NCI-H2081 (cell line): ENCODE measurements at places on chromosomes 16 and 17.

- no peak for DNase-seq
These were observed 11.8 kb downstream of the CENPX start for GRCh38 chr17:82010575-82011525.

GRCh38 chr16:46730801-46731690, 17.1 kb downstream of the MYLK3 start:
- DNase-seq, result no peak

DNA sequence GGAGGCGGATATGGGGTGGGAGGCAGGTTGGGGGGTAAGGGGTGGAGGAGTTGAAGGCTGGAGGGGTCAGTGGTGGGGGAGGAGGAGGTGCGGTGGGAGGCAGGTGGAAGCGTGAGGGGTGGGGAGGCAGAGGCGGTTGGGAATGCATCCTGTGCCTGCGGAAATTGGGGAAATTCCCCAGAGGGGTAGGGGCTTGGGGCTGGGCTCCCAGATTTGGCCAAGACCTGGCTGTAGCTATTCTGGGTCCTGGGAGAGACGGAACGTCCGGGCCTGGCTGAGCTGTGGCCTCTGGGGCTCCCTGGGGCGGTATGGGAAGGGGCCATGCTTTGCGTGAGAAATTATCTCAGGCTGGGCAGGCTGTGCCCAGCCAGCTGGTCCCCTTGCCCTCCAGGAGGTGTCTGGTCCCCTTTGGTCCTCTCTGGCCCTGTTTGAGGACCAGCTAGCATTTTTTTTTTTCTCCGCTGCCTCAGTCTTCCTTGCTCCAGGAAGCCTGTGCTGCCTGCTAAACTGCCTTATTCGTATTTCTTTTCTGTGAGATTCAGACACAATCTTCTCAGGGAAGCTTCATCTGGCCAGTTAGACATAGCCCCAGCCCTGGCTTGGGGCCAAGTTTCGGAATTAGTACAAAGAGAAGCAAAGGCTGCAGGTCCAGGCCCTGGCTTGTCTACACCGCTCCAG, 7.3 kb upstream of the TRPV2 start:
- DNase-seq, result no peak

DNA sequence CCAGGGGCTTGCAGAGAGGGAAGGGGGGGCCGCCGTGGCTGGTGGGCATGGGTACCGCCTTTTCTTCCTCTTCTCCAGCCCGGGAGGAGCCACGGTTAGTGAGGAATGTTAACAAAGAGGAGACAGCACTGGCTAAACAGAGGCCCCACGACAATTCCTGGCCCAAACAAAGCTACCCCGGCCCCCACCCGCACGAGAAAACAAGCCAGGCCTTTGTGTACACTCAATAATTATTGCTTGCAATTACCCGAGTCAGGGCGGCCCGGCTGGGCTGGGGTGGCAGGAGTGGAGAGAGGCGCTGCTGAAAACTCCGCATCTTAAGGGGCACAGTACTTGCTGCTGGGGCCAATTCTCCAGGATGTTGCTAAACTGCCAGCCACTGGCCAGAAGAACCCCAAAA, 56.4 kb downstream of the IRX5 start:
- DNase-seq, result peak; percentile 30

DNA sequence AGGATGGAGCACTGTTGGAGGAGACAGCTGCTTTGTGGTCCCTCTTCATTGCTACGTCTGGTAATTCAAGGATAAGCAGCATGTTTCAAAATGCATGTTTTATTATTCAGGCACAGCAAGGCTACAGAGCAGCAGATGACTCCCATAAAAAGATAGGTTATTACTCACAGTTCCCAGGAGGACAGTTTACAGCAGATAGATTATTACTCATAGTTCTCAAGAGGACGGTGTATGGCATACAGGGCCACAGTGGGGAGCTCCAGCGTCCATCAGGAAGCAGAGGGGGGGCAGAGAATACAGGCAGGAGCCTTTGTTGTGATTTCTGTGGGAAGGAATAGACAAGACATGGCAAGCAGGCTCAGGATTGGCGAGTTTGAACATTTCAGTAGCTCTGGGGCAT, 72.9 kb downstream of the DNAH9 start:
- DNase-seq, result no peak

DNA sequence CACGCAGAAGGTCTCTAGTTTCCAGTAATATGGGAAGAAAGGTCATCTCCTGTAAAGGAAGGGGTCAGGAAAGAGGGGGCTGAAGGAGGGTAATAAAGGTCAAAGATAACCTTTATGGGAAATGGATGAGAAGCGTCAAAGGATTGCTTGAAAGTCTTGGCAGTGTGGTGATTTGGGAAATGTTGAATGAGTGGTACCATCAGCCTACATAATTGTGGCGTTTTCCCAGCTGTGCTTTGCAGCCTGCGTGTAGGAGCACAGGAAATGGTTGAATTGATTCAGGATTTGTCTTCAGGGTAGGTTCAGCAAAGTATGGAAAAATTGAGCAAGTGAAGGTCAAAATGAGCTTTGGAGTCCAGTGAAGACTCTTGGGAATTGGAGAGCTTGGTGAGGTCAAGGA, 115.8 kb upstream of the NOL11 start:
- no peak for DNase-seq

- no peak for DNase-seq
These were observed 3.7 kb downstream of the PFN1 start for GRCh38 chr17:4944554-4945175.

DNA sequence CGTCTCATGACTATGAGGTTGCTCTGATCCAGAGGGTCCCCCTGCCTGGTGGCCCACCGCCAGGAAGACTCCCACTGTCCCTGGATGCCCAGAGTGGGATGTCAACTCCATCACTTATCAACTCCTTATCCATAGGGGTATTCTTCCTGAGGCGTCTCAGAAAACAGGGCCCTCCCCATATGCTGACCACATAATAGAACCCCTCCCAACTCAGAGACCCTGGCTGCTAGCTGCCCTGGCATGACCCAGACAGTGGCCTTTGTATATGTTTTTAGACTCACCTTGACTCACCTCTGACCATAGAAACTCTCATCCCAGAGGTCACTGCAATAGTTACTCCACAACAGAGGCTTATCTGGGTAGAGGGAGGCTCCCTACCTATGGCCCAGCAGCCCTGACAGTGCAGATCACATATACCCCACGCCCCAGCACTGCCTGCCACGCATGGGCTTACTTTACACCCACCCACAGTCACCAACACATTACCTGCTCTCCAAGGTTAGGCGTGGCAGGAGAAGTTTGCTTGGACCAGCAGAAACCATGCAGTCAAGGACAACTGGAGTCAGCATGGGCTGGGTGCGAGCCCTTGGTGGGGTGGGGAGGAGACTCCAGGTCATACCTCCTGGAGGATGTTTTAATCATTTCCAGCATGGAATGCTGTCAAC, 2.3 kb upstream of the G6PC1 start:
- no peak for DNase-seq

- DNase-seq, result no peak
These were observed at the start of gene UNC13D for GRCh38 chr17:75843577-75844529. Gene UNC13D, minus strand, starts transcription at chr17:75844404. Its CDS starts 67 bp downstream, at chr17:75844337.

- no peak for DNase-seq
These were observed 8.1 kb upstream of the MT1E start for GRCh38 chr16:56617212-56618085.

GRCh38 chr16:16915771-16916170, 536.8 kb downstream of the NPIPA7 start:
- DNase-seq, result no peak

GRCh38 chr16:964356-965035, 6.3 kb downstream of the LMF1 start:
- DNase-seq, result no peak

GRCh38 chr17:39626171-39627046, at the start of gene PPP1R1B:
Gene PPP1R1B, plus strand, starts transcription at chr17:39626952. Its CDS starts 441 bp downstream, at chr17:39627393.
- DNase-seq, result peak; percentile 65

DNA sequence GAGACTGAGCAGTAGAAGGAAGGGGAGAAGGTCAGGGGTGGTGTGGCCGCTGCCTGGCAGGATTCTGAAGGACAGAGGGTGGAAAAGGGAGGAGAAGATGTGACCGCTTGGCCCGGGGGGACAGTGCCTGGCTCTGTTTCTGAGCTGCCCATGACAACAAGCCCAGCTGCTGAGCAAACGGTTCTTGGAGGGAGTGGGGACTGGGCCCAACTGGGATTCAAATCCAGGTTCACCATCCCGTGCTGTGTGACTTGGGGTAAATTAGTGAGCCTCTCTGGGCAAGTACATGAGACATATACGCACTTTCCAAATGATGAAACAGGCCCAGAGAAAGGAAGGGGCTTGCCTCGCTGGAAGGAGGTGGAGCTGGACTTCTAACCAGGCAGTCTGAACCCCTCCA, 23.3 kb downstream of the SEC14L5 start:
- DNase-seq, result no peak

- no peak for DNase-seq
These were observed 528 bp downstream of the TERB1 start for GRCh38 chr16:66800856-66801255.

- no peak for DNase-seq
These were observed 34.3 kb downstream of the IL4R start for GRCh38 chr16:27347930-27348685.

- no peak for DNase-seq
These were observed 50.1 kb downstream of the GSG1L start for GRCh38 chr16:28013392-28013791.

DNA sequence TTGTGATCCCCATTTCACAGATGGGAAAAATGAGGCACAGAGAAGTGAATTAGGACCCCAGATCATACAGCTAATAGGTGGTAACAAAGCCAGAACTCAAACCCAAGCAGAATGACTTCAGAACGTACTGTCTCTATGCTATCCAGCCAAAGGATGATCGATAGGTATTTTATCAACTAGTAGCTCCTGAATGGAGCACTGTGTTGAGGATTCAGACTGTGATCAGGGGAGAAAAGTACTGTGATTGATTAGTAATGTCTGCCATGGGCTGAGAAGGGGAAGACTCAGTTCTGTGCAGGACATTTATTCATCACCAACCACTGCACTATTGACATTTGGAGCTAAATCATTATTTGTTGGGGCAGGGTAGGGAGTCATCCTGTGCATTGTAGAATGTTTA, 38.7 kb downstream of the CACNG4 start:
- DNase-seq, result no peak

- DNase-seq, result no peak
These were observed 178.9 kb downstream of the MYO1D start for GRCh38 chr17:32697728-32698625.

GRCh38 chr17:32586666-32587065, 99.9 kb downstream of the CDK5R1 start:
- no peak for DNase-seq

- no peak for DNase-seq
These were observed 34.3 kb upstream of the RBFOX3 start for GRCh38 chr17:79645022-79645776.

DNA sequence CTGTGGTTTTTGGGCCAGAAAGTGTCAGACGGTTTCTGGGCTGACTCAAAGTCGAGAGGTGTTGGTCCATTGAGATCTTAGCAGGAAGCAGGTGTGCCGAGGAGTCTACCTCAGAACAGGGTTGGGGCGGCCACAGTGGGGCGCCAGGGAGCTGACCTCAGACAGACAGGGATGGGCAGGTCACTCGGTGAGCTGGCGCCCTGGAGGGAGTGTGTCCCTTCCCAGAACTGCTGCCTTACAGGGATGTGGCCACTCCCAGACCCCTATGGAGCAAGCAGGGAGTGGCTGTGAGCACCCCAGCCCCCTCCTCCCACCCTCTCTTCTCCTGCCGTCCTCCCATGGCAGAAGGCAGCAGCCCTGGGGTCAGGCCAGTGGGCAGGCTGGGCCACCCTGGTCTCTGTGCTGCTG, 14.0 kb upstream of the DPEP1 start:
- DNase-seq, result peak; percentile 3

DNA sequence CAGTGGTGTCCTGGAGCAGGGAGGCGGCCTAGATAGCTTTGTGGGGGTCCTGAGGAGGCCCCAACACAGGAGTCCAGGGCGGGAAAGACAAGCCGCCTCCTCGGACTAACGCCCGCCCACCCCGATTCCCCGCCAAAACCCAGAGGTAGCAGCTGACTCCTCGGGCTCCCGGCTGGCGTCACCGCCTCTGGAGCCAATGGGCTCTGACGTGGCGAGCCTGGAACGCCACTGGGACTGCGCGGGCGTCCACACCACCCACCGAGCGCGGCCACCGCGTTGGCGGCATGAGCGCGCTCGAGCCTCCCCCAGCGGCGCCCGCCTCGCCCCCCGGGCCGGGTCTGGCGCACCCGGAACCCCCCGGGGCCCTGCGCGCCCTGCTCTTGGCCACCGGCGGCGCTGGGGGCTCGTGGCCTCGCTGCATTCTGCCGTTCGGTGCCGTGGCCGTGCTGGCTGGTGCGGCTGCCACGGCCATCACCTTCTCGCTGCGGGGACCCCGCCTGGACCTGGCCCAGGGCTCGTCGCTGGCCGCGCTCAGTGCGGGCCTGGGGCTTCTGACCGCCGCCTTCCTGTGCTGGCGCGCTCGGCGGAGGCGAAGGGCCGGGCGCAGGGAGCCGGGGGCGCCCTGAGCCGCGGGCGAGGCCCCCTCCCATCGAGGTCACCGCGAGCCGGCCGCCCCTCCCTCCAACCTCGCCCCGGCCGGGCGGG, 3.4 kb upstream of the NTN3 start:
- peak; percentile 93 for DNase-seq

DNA sequence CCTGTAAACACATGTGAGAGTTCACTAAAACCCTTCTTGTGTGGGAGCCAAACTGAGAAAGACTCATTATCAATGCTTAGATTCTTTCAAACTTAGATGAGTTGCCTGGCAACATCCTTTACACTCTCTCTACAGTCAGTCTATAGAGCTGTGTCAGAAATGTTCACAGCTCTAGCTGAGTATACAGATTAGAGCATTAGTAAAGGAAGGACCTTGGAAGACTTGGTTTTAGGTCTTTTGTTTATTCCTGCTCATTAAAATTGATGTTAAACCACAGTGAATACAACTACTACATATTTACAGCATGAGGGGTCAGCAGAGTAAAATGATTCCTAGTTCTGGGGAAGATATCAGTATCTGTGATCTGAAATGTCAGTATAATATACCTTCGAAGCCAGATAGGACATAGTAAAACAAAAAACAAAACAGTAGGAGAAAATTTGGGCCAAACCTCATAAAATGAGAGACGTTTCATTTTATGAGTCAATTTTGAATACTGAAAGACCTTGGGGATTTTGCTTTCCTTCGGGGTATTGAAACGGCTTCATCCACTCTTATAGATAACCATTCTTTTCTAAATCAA, 186.0 kb downstream of the TANC2 start:
- DNase-seq, result no peak

GRCh38 chr17:49901460-49902331, 53.8 kb upstream of the TAC4 start:
- DNase-seq, result no peak

- DNase-seq, result no peak
These were observed 1.4 kb downstream of the YPEL3 start for GRCh38 chr16:30094541-30095165.

- DNase-seq, result no peak
These were observed 25.6 kb upstream of the RMI2 start for GRCh38 chr16:11319529-11320146.

- peak; percentile 56 for DNase-seq
These were observed 8.9 kb downstream of the CALB2 start for GRCh38 chr16:71367241-71367976.

GRCh38 chr16:54447576-54448440, 161.2 kb upstream of the IRX3 start:
- no peak for DNase-seq
